Stimulated activated effector memory CD8-positive, alpha-beta T cell treated with anti-CD3 and anti-CD28 coated beads, Interleukin-12 subunit alpha, Interleukin-12 subunit beta, amount 100 ng/mL, for 72 hours (primary cell): ENCODE measurements at places on chromosomes 12 and 14.
A peak's percentile ranks its signal among the peaks of the same experiment; 100 is the strongest.

GRCh38 chr14:49497725-49498348 lies 88.3 kb downstream of the RPS29 start:
- no peak for DNase-seq

DNA sequence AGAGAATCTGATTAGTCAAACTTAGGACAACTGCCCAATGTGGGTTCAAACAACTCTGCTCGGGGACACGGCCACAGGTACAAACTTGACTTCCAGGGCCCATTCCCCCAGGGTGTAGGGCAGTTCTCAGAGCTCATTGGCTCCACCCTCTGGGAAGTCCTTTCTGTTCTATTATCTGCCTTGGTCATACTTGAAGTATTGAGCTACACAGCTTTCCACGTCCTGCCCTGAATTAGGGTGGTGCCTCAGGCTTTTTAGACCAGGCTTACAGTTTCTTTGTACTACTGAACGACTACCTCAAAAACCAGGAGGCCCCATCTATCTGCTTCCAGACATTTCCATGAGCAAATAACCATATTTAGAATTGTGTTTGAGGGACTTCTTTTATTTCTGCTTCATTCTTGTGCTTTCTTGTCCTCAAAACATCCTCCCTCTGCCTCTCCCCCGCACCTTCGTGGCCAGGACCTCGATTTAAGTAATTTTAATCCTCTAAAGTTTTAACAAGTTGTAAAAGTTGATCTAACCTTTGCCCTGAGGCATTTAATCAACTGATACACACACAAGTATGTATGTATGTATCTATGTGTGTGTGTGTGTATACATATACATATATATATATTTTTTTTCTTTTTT lies 281.7 kb upstream of the AMIGO2 start:
- peak; percentile 33 for DNase-seq

DNA sequence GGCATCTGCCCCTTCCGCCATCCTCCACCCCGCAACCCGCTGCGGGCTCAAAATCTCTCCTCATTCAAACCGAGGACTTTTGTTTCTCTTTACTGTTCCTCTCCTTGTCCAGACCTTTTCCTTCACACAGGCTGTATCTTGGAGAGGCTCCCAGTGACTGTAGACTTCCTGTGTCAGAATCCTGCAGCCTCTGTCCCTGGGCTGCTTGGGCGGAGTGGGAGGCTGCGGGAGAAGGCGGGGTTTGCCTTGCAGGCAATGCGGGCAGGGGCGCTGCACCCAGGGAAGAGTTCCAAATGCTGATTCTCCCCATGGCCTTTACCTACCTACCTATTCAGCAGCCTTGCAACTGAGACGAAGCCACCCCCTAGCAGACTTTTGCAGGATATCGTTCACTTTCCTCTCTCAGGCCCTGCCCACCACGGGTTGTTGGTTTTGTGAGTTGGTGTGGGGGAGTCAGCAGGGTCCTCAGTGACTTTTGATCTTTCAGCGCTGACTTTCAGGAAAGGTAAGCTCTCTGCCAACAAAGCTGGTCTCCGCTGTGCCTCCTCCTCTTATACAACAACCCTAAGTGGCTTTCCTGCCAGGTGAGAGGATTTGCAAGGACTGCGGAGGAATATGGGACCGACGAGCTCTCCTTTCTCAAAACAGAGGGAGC lies 79.0 kb upstream of the KCNA1 start:
- DNase-seq: no peak

DNA sequence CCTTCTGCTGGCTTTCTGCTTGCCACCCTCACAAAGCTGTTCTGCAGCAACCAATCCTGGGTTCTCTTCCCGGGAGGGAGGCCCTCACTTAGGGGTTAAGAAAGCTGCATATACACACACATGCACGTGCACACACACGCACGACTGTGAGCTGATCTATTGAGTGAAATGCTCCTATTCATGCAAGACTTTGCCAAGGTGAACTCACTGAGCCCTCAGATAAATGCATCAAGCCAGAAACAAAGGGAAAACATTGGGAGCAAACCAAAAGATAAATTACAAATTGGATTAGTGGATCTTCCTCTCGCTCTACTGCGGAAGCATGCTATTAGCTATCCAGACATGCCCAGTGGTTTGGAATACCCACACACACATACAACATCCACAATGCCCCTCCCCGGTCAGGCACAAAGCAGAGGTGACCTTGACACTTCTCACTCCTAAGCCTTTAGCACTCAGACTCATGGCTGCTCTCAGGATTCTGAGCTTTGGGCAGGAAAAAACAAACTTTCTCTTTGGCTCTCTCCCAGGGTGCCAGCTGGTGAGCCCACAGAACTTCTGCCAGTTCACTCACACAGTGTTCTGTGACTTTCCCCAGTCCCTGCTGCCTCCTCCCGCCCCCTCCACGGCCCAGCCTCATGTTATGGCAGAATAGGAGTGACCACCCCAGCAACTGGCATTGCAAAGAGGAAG lies 320.0 kb downstream of the DPF3 start:
- no peak for DNase-seq

DNA sequence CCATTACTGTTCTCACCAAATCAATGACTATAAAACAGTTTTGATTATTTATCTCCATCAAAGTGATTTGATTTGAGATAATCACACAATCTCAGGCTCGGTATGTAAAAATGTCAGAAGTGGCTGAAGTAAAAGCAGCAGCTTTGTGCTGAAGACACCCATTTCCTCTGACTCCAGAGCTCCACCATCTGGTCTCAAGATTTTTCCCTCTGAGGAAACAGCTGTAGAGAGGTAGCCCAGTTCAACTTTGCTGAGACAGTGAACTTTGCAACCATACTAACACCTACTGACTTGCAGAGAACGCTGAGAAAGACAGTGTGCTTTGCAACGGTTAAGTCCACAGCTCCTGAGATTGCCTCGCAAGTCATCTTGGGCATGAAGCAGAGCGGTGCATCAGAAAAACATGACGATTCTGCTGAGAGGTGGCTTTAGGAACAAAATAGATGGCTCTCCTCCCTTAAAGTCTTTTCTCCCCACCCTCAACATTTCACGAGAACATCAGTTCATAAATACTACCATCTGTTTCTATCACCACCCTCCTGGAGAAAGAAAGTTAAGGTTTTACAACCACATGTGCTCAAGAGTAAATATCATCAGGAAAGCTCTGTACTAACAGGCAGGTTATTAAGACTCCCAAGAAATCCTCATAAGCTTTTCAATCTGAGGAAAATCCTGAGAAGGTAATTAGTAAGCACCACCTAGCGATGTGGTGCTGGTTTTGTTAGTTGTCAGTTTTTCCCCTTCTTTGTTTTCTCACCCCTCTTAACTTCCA lies 34.8 kb downstream of the HIGD1C start:
- no peak for DNase-seq

DNA sequence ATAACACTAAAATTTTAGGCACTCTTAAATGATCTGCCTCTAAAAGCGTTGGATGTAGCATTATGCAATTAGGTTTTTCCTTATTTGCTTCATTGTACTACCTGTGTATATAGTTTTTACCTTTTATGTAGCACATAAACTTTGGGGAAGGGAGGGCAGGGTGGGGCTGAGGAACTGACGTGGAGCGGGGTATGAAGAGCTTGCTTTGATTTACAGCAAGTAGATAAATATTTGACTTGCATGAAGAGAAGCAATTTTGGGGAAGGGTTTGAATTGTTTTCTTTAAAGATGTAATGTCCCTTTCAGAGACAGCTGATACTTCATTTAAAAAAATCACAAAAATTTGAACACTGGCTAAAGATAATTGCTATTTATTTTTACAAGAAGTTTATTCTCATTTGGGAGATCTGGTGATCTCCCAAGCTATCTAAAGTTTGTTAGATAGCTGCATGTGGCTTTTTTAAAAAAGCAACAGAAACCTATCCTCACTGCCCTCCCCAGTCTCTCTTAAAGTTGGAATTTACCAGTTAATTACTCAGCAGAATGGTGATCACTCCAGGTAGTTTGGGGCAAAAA lies 4.1 kb downstream of the CDKN1B start:
- no peak for DNase-seq

DNA sequence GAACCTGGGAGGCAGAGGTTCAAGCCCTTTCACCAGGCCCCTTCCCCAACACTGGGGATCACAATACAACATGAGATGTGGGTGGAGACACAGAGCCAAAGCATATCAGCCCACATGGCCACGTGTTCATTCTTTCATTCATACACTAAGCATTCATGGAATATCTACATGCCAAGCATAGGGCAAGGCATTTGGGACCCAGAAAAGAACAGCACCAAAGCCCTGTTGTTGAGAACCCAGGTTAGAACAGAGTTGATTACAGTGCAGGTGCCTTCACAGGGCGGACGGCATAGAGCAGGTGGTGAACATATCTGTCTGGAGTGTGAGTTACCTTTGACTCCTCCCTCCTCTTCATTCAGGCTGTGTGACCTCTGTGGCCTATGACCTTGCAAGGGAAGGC lies 159.4 kb upstream of the GSC start:
- DNase-seq: no peak
